ENCODE measurements at places on chromosomes 16 and 17. TPM values are rescaled to one million over a fixed set of nuclear protein-coding genes. Genes with fewer than 3 reads are reported as not detected.

DNA sequence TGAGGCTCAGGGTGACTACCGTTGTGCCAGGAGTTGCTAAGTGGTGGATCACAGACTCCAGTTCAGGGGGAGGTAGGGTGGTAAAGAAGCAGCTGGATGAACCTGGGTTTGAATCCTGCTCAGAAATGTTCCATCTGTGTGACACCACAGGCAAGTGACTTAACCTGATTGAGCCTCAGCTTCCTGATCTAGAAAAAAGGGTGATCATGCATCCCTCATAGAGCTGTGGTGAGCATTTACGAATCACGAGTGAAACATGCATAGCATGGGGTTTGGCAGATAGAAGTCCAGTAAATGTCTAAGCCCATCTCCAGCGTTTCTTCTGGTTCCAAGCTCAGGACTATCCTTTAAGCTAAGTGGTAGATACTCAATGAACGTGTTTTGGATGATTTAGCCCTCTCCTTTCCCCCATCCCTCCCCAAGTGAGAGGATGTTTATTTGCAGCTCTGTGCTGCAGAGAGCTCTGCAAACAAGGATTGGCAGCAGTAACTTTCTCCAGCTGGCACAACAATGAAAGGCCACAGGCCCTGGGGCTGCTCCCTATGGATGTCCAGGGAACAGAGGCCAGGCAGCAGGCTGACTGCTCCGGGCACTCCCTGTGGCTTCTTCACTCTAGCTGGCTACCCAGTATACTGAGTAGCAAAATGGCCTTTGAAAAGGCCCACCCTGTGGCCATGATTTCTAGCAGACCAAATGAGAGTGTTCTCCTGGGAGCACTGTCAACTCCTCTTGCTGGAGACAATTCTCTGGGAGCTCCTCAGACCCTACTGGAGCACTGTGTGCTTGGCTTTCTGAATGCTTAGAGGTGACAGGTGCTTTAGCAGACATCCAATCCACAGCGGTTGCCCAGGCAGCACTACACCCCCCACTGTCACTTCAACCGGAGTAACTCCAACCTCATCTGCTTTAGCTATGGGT is 21.3 kb downstream of the CA4 start:
- no peak for DNase-seq

- no peak for DNase-seq
Observed at GRCh38 chr16:1966460-1966859, at the start of gene RNF151. TSS of gene RNF151 (plus strand) at chr16:1966856. CDS start at chr16:1966882, 26 bp downstream.

GRCh38 chr16:3656491-3657468 is 2.3 kb downstream of the DNASE1 start:
- no peak for DNase-seq

DNA sequence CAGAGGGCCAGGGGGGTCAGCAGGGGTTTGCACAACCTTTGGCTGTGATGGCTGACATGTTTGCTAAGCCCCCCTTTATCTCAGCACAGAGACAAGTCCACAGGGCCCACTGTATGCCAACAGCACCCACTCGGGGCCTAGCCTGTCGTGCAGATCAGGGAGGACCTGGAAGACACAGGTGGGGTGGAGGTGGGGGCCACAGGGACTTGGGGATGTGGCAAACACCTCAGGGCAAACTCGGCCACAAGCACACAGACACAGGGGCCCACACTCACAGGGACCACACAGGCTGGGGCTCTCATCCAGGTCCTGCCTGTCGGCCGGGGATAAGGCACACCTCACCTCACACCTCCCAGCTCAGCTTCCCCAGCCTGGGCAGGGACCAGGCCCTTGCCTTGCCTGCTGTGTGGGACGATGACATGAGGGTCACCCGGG is 87.9 kb downstream of the C16orf78 start:
- no peak for DNase-seq

DNA sequence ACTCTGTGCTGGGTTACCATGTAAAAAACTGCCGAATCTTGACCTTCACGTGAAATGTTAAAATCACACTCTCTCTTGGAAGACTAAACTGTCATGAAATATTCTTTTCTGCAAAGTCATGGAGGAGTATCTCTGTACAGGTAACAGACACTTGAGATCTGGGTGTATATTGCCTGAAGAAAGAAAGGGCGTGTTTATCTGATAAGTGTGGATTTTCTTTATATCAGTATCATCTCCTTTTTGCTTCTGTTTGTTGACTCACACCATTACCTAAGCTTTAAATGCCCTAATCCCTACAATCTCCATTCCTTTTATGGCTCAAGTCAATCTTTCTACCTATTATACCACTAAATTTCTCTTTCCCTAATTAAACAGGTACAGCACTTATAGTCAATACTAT is 673.2 kb upstream of the SOX9 start:
- DNase-seq, result no peak

The GNGT2 gene
- polyA plus RNA-seq, result 1.2 TPM

GRCh38 chr17:82060614-82061013 is 5.0 kb downstream of the DUS1L start:
- no peak for DNase-seq

The CRHR1 gene
- not detected for polyA plus RNA-seq

GRCh38 chr16:56517206-56517605 is 2.6 kb downstream of the BBS2 start:
- no peak for DNase-seq

The PABPN1L gene
- not detected for polyA plus RNA-seq

The SMPD3 gene
- polyA plus RNA-seq, result 0.68 TPM

- no peak for DNase-seq
Observed at GRCh38 chr17:41416479-41416878, 7.9 kb downstream of the KRT37 start.

The B4GALNT2 gene
- 0.14 TPM for polyA plus RNA-seq

DNA sequence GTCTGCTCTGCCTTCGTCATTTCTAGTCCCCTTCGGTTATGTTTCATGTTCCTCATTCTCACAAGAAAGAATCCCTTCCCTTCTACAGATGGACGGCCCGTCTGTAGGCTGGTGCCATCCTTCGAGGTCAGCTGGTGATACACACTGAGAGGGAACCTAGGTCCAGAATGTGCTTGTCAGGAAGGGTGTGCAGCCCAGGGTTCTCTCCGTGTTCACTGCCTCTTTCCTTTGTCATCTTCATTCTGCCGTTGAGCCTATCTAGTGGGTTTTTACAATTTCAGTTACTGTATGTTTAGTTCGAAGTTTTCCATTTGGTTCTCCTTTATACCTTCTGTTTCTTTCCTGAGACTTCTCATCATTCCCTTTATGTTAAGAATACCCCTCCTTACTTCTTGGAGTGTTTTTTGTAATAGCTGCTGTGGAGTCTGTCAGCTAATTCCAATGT is 18.9 kb downstream of the KIAA0513 start:
- DNase-seq, result no peak

DNA sequence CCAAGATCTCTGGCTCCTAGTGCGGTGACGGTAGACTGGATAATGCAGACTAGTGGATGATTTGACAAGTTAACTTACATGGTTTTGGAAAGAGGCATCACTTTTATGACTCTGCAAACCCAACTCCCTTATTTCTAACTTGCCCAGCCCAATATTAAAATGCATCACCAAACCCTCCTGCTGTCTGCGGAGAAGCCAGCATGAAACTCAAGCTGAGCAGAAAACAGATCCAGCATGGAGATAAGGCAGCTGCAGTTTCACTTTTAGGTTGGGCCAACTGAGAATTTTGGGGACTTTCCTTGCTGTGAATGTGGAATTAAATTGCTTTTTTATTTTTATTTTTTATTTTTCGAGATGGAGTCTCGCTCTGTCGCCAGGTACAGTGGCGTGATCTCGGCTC is 27.8 kb downstream of the CDH1 start:
- no peak for DNase-seq

- no peak for DNase-seq
Observed at GRCh38 chr16:19238406-19238805, 47.1 kb upstream of the CLEC19A start.

- DNase-seq, result no peak
Observed at GRCh38 chr17:63033142-63033541, 67.1 kb downstream of the TANC2 start.

DNA sequence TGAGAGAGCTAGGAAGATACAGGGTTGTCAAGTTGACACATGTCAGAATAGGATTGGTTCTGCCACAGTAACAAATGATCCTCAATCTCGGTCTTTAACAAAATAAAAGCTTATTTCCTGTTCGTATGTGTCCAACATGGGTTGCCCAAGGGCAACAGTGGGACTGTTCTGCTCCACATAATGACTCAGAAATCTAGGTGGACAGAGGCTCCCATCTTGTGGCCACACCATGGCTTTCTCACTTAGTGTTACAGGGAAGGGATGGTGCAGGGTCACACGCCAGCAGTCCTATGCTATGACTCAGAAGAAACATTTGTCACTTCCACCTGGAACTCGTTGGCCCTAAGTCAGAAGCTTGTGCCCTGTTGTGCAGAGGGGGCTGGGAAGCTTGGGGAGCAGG is 364.9 kb downstream of the SNX29 start:
- no peak for DNase-seq

The RAB37 gene
- 1.2 TPM for polyA plus RNA-seq

The KRT9 gene
- not detected for polyA plus RNA-seq

DNA sequence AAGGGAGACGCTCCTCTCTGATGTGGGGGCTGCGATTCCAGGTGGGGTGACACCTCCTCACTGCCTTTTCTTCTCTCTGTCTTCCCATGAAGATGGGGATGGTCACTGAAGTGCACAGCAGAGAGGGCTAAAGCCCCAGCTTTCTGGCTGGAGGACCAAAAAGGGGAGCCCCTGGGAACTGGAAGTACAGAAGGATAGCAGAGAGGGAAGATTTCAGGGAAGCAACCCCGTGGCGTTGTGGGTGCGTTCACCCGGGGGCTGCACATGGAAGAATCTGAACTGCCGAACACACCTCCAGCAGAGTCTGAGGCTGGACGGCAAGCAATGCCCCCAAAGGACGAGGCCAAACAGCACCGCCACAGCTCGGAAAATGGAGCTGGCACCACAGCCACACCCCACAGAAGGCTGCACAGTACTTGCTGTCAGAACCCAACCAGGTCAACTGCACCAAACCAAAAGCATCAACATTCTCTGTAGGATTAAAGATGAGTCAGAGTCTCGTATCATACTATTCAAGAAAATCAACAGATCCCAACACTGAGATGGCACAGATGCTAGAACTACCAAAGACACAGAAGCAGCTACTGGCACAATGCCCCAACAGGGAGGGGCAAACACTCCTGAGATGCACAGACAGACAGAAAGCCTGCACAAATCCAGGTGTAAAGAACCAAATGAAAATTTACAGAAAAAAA is 49.9 kb downstream of the MAP1LC3B start:
- no peak for DNase-seq

GRCh38 chr17:34827008-34827407 is 134.3 kb downstream of the CCT6B start:
- no peak for DNase-seq

DNA sequence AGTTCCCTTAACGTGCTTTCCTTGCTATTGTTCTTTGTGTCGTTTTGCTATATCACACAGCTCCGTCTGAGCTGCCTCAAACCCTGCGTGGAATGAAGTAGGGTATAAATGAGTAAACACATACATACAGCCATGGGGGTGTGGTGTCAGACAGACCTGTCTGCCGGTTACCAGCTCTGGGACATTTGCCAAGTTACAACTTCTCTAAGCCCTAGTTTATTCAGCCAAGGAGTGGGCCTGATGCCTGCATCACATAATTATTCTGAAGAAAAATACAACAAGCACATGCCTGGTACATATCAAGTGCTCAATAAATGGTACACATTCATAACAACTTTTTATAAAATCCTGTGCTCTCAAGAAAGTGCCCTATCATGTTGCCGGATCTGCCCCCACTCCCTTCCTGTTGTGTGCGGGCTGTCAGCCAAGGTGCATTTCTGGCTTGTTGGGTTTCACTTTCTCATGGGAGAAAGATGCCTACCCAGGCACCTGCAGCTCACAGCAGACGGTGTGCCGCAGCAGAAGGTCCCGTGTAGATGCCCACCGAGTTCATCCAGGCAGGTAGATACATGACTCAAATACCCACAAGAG is 30.5 kb downstream of the SMPD3 start:
- no peak for DNase-seq

DNA sequence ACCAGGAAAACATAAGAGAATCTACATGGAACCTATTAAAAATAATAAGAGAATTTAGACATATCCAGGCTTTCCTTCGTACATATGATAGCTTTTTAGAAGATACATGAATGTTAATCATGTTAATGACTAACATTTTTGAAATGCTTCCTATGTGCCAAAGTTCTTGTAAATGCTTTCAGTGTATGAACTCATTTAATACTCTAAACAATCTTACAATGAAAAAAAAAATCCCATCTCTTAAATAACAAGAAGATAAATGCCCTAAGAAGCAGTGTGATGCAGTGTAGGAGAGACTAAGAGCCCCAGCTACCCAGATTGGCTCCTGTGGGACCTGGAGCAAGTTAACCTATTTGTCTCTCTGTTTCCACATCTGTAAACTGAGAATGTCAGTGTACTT is 220.4 kb upstream of the MYOCD start:
- DNase-seq, result no peak

DNA sequence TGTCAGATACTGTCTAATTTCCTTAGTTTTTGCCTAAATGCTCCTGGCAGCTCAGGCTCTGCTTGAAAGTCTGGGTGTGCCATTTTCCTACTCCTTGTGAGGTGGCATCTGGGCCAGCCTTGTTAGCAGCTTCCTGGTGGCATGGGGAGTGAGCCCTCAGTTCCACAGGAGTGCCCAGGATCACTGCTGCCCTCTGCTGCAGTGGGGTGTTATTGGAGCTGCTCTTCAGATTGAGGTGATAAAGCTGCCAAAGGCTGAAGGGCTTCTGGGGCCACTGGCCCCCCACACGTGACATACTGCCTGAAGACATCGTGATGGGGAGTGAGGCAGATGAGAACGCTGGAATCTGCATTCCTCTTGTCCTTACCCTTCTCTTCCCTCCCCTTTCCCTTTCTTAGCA is 27.4 kb downstream of the CEP95 start:
- DNase-seq, result no peak

The IFI35 gene
- polyA plus RNA-seq, result 7.2 TPM

DNA sequence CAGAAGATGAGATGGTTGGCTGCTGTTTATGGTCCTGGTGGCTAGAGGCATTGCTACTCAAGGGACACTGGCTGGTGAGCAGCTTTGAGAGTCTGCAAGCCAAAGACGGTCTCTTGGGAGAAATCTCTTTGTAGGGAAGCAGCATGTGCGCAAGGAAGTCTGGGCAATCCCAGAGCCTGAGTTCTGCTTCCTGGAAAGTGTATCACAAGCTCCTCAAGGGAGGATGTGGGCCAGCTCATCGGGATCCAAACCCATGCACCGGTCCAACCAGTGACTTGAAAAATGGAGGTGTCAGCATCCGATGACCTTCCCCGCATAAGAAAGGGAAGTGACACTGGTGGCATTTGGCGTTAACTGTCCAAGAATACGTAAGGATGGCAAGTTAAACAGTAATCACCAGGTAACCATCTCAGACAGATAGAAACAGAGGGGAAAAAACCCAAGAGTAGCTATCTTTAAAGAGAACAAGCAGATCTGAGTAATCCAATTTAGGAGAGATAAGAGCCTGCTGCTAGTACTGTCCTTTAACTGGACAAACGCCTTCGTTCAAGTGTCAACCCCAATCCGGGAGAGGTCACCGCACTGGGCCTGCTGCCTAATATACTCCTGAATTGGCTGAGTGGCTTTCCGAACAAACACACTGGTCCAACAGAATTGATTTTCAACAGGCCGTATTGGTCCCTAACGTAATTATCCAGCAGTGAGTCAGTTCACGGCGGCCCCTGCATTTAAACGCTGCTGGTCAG is 303.0 kb upstream of the ZFHX3 start:
- DNase-seq, result no peak

The CHRNE gene
- polyA plus RNA-seq, result 3.3 TPM

The CCL3 gene
- 5.8 TPM for polyA plus RNA-seq

The VAT1 gene
- polyA plus RNA-seq, result 68.5 TPM

GRCh38 chr16:85490407-85491057 is 122.6 kb upstream of the GSE1 start:
- DNase-seq, result no peak

GRCh38 chr16:2881783-2882649 is 999 bp upstream of the FLYWCH2 start:
- peak; percentile 20 for DNase-seq

The ABCC11 gene
- polyA plus RNA-seq, result not detected

The UNC45B gene
- 250 TPM for polyA plus RNA-seq

Measured in hindlimb muscle (tissue), 1 donor.